Kidney epithelial cell (primary cell): ENCODE measurements at places on chromosomes 5 and 9. TPM values are rescaled to one million over a fixed set of nuclear protein-coding genes. Genes with fewer than 3 reads are reported as not detected.

DNA sequence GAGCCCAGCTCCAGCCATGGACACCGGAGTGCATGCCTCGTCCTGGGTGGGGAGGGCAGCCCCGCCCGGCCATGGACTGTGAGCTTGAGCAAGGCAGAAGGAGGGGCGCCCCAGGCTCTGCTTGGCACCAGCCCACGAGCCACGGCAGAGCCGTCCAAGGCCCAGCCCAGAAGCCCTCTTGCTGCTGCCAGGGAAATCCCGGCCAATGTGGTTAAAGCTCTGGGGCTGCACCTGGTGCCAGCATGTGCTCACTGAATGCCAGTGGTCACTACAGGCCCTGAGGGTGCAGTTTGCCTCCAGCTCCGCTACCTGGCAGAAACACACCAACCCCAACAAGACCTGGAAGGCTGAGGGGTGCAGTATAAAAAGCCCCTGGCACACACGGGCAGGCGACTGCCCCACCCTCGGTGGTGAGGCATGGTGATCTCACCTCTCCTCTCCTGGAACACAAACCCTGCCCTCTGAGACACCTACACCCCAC is 11.8 kb downstream of the BRD3 start:
- peak; percentile 72 for DNase-seq

GRCh38 chr9:94649100-94649819 is 9.9 kb upstream of the FBP1 start:
- peak; percentile 19 for DNase-seq

GRCh38 chr5:169095976-169096375 is 205.0 kb downstream of the SLIT3 start:
- DNase-seq, result no peak

DNA sequence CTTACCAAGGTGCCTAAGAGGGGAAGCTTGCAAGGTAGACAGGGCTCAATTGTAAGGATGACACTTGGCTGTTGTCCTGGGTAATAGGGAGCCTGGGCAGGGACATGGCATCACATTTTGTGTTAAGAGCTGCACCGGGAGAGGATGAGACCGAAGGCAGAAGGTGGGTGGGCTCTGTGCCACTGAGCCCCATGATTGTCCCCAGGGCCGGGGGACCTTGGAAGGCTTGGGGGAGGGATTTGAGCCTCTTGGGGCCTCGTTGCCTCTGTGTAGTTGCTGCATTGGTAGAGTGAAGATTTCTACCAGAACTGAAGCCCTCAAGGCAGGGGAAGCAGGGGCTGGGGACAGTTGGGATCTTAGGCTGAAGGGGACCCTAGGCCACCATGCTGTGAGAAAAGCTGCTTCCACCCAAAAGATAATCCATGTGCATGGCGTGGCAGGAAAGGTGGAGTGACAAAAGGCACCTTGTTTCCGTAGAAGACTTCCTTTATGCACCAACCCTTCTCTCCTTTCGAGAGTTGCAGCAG is 11.9 kb downstream of the FGF18 start:
- DNase-seq, result no peak

- no peak for DNase-seq
These were observed 525.8 kb downstream of the CTNND2 start for GRCh38 chr5:11378461-11378860.

EMB gene
- total RNA-seq, result 8.4 and 15.1 TPM in 2 replicates

PDLIM4 gene
- 146 and 164 TPM in 2 replicates for total RNA-seq

VCAN gene
- 175 and 178 TPM in 2 replicates for total RNA-seq

HRCT1 gene
- 0.58 TPM in 1 of 2 replicates, not detected in the other for total RNA-seq

EQTN gene
- not detected in 2 replicates for total RNA-seq

PTBP3 gene
- 79.8 and 86.0 TPM in 2 replicates for total RNA-seq

TIGD6 gene
- total RNA-seq, result 4.1 and 4.7 TPM in 2 replicates

GAS1 gene
- 6.1 and 8.3 TPM in 2 replicates for total RNA-seq

ERCC6L2 gene
- 50.8 and 54.5 TPM in 2 replicates for total RNA-seq

CDC20B gene
- total RNA-seq, result 0.27 TPM in 1 of 2 replicates, not detected in the other
